Mucosa of descending colon (tissue), 3 donors: ENCODE measurements at places on chromosomes 3 and 15.

- no peak for DNase-seq
These were observed 613.3 kb upstream of the GOLIM4 start for GRCh38 chr3:168709073-168709472.

DNA sequence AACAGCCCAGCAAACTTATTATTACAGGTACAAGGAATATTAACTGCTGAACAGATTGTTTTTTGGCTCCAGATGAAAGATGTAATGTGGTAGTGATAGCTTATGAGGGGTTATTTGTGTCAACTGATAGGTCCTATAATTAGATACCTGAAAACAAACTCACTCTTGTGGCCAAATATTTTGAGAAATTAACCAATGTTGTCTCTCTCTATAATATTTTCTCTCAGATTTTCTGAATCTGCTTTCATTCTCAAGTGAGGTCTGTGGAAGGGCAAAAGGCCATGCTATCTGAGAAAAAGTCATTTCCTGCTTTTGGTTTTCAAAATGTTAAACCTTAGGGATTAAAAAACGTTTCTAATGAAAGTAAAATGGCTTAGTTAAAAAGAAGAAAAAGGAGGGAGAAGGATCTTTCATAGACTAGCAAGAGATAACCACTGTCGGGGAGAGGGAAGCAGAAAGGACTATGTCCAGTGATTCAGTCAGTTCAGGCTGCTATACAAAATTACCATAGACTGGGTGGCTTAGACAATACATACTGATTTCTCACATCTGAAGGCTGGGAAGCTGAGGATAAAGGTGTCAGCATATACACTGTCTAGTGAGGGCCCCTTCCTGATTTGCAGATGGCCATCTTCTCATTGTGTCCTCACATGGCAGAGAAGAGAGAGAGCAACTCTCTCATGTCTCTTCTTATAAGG, 277.5 kb upstream of the P2RY1 start:
- DNase-seq: no peak

DNA sequence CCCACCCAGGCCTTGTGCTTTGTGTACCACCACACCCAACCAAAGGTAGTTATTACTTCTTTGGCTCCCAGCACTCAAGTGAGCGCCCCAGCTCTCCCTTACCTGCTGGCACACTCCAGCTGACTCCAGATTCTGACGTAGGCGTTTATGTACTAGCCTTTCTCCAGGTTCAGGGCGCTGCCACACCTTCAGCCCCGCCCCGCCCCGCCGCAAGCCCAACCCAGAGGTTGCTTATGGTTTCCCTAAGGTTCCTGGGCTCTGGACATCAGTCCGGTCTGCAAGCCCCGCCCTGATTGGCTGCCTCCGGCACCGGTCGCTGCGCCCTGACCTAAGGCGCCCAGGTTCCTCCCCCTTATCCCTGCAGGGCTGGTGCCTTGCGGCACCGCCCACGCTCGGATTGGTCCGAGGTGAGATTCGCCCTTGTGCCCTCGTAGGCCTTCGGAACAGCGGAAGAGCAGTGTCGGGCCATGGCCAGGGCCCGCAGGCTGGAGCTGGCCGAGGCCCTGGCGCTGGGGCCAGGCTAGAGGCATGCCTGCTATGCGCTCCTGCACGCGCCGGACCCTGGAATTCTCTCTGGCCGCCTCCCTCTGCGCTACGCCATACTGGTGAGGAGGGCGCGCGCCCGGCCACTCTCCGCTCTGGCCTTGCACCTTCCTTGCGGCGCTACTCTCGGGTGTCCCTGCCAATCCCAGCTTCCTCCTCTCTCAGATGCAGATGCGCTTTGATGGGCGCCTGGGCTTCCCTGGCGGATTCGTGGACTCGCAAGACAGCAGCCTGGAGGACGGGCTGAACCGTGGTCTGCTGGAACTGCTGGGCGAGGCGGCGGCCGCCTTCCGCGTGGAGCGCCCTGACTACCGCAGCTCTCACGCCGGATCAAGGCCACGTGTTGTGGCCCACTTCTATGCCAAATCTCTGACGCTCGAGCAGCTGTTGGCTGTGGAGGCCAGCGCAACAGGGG, 19.8 kb upstream of the NUDT16 start:
- peak; percentile 96 for DNase-seq

- no peak for DNase-seq
These were observed 10.4 kb downstream of the WDR82 start for GRCh38 chr3:52268036-52268435.

DNA sequence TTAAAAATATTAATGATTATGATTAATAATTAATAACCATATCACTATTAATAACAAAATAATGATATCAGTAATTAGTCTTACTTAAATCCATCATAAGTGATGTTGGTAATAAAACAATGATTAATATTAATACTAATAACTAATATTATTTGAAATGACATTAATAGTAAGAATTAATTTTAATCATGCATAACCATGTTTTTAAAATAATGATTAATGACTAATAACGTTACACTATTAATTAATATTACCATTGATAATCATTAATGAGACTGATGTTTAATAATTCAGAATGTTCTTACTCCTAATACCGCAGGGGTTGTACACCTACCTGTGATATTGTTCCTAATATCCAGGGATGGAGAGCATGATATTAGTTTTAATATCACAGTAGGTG, 53.4 kb upstream of the FRG2C start:
- DNase-seq: no peak

DNA sequence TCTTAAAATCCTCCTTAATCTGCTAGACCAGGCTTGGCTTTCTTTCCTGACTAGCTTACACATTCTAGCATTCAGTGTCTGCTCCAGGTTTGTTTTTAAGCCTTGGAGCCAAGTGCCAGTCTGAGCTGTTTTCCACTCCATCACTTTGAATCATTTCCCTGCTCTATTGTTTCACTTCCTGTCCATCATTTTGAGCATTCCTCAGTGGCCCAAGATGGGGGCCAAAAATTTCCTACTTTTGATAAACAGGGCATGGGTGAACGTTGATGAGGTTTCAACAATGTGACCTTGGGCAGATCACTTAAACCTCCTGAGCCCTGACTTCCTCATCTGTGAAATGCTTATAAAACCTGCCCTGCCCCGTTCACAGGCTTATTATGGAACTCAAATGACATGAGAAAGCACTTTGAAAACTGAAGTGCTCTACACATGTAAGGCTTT, 4.4 kb downstream of the CYP19A1 start:
- DNase-seq: no peak

DNA sequence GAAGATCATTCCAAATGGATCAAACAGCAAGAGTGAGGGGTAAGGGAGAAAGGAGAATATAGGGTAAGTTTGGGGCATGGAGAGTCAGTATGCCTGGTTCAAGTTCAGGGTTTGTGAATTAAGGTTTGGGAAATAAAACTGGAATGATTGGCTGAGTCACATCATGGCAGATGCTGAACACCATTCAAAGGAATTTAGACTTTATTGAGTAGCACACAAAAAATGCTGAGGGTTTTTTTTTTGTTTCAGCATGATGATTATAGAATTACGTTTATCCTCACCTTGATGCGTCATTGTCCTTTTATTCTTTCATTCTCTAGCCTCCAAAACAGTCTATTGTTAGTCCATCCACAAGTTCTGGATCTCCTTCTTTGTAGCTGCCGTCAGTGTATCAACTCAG, 220.0 kb upstream of the UMPS start:
- no peak for DNase-seq

DNA sequence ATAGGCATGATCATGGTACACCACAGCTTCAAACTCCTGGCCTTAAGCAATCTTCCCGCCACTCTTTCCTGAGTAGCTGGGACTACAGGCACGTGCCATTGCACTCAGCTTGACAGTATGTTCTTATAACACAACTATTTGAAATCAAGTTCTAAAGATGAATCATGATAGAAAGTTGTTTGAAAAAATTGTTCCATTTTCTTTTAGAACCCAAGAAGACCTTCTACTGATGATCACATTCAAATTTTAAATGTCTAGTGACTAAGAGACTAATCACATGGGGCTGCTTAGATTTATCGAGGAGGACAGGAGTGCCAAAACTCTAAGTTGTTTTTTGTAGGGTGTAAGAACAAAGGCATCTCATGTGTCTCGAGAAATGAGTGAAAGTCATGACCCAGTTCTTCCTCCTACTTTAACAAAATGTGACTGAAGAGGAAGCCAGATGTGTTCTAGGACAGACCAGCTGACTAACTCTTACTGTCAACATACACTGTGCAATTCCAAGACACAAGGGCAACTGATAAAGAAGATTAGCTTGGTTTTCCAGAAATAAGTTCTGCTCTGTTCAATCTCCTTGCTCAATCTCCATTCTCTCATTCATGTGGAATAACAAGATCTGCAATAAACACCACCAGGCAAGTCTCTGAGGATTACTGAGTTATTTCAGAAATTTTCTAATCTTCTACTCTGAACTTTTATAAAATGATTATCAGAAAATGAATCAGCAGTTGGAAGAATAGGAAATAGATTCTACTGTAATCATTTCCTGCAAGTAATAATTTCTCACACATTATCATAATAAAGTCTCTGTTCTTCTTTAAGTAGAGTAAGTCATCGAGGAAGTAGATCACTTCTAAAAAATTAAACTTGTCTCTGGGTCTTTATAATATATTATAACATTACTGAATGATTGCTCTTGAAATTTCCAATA, 122.6 kb upstream of the CCNL1 start:
- no peak for DNase-seq

DNA sequence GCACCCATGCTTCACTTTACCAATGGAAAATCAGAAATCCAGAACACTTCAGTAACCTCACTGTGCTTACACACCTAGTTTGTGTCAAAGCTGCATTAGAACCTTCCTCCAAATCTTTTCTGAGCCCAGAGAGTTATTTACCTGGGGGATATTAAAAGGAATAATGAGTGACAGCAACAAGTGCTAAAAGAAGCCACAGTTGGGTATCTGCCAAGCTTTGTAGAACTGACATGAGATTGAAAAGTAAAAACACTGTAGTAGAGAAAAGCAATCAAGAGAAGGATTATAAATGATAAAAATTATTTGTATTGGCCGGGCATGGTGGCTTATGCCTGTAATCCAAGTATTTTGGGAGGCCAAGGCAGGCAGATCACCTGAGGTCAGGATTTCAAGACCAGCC, 8.8 kb upstream of the TBC1D23 start:
- DNase-seq: no peak

- DNase-seq: no peak
These were observed 140.6 kb upstream of the TMCO5A start for GRCh38 chr15:37793851-37794250.

DNA sequence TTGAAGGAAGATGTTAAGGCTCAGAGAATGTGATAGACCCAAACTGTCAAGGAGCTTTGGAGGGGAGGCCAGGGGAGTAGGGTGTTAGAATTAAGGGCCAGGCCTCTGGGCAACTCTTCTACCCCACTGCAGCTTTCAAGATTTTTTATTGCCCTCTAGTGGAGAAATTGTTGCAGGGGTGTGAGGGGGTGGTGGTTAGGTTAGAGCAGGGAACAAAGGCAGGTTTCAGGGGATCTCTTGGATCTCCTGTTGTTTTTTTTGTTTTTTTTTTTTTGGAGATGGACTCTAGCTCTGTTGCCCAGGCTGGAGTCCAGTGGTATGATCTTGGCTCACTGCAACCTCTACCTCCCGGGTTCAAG, 1.4 kb upstream of the SEC13 start:
- DNase-seq: no peak

- DNase-seq: no peak
These were observed 627.7 kb upstream of the AGTR1 start for GRCh38 chr3:148070041-148070440.

DNA sequence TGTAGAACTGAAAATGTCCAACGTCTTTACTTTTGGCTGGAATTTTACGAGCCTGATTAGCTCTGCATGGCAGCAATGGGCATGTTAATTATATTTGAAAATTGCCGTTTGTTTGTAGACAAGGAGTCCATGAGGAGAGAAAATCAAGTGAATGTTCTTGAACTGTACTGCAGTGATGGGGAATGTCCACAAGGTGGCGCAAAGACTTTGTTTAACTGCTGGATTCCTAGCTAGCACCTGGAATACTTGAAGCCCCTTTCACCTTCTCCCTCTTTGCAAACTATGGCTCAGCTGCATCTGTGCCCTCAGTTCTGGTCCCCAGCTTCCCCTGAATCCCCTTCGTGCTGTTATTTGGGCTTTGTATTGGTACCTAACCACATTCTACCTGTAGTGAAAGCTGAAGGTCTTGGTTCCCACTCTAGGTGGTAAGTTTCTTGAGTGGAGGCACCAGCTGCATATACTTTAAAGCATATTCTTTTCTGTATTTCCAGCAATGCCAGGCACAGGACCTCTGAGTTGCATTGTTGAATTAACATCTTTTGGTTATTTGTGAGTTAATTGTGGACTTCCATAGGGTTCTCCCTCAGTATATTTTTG, 25.3 kb downstream of the EXOG start:
- DNase-seq: peak; percentile 34

DNA sequence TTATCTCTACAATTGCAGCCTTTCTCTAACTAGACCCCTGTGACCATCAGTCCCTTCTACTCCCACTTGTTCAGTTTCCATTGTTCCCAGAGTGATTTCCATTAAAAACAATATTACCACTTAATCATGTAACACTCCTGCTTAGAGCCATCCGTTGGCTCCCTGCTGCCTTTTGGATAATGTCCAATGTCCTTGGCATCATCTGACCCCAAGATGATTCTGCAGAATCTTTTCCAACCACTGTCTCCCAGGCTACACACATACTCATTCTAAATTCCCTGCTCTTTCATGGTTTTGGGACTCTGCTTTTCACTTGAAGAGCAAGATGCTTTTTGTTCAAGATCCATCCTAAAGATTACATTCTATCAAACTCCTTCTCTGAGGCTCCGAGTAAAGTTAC, 7.1 kb downstream of the KCNH8 start:
- DNase-seq: no peak

DNA sequence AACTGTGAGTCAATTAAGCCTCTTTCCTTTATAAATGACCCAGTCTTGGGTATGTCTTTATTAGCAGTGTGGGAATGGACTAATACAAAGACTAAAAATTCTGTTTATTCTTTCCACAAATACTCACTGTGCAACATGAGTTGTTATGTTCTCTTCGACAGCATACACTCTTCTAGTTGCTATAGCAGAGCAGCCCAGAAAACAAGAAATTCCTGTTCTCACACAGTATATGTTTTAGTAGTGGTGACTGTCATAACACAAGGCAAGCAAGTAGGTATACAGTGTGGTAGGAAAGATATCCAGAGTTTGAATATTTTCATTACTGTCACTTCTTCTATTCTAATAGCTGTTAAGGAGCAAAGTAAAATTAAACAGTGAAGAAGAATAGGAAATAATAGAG, 453.3 kb downstream of the ROBO1 start:
- no peak for DNase-seq

DNA sequence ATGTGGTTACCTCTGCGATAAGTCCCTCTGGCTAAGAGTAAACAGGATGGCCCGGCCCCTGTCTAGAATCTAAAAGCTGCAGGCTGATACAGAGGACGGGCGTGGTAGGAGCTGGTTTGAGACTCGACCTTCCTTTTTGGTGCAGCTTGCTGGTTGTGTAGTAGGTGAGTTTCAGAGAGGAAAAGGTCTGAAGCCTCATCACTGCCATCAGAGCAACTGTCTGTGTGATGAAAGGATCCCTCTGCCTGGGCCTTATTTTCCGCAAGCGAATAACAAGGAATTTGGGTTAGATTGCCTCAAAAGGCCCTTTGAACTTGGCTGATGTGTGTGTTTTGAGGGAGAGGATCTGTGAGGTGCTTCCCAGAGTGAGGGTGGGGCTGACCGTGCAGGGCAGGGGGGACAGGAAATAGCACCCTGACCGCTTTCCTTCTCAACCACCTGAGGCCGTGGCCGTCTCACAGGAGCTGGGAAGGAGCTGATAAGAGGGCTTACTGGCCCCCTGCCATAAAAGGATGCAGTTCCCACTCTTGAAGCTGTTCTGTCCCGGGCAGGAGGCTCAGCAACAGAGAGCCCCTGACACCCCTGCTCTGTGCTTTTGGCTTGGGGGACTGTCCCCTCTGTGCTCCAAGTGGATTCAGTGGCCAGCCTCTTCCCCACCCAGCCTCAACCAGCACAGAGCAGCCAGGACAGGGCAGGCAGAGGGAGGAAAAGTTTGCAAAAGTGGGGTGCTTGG, 45.6 kb upstream of the TFRC start:
- DNase-seq: peak; percentile 54
